ENCODE measurements at places on chromosomes 1 and 21. TPM values are rescaled to one million over a fixed set of nuclear protein-coding genes. Genes with fewer than 3 reads are reported as not detected.

LRRC42 gene
- 10.4 TPM for polyA plus RNA-seq

CLCA1 gene
- not detected for polyA plus RNA-seq

PPFIA4 gene
- not detected for polyA plus RNA-seq

BGLAP gene
- polyA plus RNA-seq, result not detected

KCNE1 gene
- not detected for polyA plus RNA-seq

ZYG11A gene
- polyA plus RNA-seq, result 0.33 TPM

PTPN22 gene
- 41.1 TPM for polyA plus RNA-seq

CDC42BPA gene
- polyA plus RNA-seq, result not detected

NBPF9 gene
- polyA plus RNA-seq, result 7.7 TPM

MINDY1 gene
- 2.3 TPM for polyA plus RNA-seq

SUSD4 gene
- 0.29 TPM for polyA plus RNA-seq

FAM131C gene
- not detected for polyA plus RNA-seq

CADM3 gene
- 0.13 TPM for polyA plus RNA-seq

RAB29 gene
- polyA plus RNA-seq, result 92.2 TPM

VASH2 gene
- not detected for polyA plus RNA-seq

ZNF648 gene
- polyA plus RNA-seq, result not detected

KCNT2 gene
- not detected for polyA plus RNA-seq

FCRL5 gene
- polyA plus RNA-seq, result 26.5 TPM

CELA2A gene
- not detected for polyA plus RNA-seq

Measured in IgD-negative memory B cell (primary cell).